ENCODE measurements at places on chromosomes 11 and 22.
A peak's percentile ranks its signal among the peaks of the same experiment; 100 is the strongest.

DNA sequence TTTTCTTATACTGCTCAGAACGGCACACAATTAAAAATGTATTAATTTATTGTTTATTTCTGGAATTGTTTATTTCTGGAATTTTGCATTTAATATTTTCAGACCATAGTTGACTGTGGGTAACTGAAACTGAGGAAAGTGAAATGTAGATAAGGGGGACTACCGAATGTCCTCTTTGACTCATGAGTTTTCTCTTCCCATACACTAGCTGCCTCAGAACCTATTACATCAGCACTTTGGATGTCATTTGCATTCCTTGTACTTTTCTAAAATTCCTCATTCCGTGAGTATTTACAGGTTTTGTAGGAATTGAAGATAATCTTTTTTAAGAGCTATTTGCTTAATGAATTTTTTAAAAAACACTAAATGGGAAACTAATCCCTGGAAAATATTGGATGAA, 29.8 kb downstream of the ZC3H12C start:
- peak; percentile 16 for DNase-seq

- no peak for DNase-seq
Observed at GRCh38 chr11:59263225-59263894, 50.6 kb upstream of the MPEG1 start.

- no peak for DNase-seq
Observed at GRCh38 chr11:1747753-1748635, 2.4 kb downstream of the IFITM10 start.

DNA sequence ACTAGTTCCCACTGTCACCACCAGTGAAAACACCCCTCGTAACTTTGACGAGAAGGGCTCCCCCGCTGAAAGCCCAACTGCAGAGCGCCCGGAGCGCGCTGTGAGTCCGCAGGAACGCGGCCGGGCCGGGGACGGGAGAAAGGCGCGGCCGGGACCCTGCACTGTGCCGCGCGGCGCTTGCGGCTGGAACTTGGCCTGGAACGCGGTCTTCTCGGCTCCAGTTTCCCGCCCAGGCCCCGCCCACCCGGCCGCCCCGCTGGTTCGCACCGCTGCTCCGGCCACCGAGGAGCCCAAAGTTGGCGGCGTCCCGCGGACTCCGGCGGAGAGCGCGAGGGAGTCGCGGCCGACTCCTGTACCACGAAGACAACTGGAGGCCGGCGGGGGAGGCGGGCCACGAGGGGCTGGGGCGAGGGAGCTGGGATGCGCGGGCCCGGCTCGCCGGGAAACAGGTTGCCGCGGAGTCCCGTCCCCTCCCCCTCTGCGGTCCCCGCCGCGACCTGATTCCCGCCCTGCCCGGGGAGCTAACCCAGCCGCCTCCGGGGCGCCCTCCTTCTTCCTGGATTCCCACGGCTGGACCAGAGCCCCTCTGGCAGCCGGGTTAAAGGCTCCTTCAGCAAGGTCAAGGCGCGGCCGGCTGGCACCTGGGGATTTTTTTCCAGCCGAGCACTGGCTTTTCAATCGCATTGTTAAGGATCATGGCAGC, 3.4 kb downstream of the TENM4 start:
- DNase-seq, result no peak

DNA sequence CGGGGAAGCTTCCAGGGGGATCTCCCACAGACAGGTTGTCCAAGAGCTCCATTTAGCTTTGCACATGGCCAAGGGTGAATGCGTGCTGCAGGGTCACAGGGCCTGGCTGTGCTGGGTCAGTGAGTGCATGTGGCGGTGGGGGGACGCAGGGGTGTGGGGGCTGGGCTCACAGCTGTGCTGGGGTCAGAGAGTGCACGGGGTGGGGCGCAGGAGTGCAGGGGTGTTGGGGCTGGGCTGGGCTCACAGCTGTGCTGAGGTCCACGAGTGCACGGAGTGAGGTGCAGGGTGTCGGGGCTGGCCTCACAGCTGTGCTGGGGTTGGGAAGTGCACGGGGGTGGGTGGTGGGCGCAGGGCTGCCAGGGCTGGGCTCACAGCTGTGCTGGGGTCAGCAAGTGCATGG, 557.7 kb downstream of the BRD1 start:
- DNase-seq, result no peak

DNA sequence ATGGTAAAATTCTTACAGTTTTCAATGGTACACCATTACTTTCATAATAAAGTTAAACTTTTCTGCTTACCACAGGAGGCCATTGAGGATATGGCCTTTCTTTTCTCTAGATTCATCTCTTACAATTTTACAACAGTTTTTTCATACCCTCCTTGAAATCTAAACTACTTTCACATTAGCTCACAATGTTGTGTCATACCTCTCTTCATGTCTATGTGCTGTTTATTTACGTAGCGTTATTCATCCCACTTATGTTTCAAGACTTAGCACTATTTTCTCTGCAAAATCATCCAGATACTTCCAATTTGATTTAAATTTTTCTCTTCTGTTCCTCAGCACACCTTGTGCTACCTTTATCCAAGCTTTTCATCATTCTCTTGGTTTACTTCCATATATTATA, 123.3 kb downstream of the METTL15 start:
- DNase-seq, result no peak

DNA sequence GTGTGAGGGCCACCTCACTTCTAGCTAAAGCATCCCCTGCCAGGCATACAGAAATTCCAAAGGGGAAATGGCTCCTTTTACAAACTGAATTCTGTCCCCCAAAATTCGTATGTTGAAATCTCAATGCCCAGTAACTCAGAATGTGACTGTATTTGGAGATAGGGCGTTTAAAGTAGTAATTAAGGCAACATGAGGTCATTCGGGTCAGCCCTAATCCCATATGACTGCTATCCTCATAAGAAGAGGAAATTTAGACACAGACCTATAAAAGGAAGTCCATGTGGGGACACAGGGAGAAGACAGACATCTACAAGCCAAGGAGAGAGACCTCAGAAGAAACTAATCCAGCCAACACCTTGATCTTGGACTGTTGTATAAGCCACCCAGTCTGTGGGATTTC, 119.1 kb downstream of the CHST1 start:
- no peak for DNase-seq

DNA sequence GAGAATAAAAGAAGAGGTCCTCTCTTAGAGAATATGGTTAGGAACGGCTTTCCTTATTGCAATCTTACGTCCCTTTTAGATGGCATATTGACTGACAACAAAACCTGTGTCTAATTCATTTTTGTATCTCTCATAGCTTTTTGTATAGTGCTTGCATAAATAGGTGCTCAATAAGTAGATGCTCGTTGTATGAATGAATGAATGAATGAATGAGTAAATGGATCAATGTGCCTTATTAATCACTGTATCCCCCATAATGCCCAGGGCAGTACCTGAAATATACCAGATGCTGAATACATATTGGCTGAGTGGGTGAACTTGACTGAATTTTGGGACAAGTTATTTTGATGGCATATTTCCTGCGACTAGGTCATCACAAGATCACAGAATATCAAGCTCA, 97.9 kb downstream of the SERGEF start:
- DNase-seq, result no peak

- no peak for DNase-seq
Observed at GRCh38 chr11:81033779-81034540, 1593.1 kb upstream of the TENM4 start.

- DNase-seq, result peak; percentile 91
Observed at GRCh38 chr11:67265633-67266448, 432 bp upstream of the GRK2 start.

- DNase-seq, result no peak
Observed at GRCh38 chr22:39825661-39826102, 67.9 kb downstream of the ENTHD1 start.

DNA sequence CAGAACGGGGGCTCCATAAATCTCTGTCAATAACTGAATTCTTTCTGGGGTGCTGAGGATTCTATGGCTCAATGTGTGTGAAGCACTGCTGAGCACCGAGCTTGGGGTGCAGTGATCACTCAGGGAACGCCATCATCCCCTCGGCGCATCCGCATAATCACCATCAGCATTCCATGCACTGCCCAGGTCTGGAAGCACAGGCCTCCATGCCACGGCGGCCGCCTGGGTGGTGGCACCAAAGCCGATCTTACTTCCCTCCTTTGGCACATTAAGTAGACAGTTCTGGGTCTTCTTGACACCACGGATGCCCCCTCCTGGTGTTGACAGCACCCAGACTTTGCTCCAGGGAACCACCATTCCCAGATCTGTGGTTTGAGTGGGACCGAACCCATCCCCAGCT, 15.6 kb downstream of the LTO1 start:
- no peak for DNase-seq

GRCh38 chr11:94746721-94747120, 21.4 kb upstream of the AMOTL1 start:
- no peak for DNase-seq

DNA sequence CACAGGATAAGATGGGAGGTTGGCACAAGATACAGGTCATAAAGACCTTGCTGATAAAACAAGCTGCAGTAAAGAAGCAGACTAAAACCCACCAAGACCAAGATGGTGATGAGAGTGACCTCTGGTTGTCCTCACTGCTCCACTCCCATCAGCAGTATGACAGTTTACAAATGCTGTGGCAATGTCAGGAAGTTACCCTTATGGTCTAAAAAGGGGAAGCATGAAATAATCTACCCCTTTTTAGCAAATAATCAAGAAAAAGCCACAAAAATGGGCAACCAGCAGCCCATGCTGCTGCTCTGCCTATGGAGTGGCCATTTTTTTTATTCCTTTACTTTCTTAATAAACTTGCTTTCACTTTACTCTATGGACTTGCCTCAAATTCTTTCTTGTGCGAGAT, 8.7 kb upstream of the PIWIL4 start:
- DNase-seq, result no peak

GRCh38 chr11:106087815-106088435, 10.5 kb downstream of the AASDHPPT start:
- no peak for DNase-seq

DNA sequence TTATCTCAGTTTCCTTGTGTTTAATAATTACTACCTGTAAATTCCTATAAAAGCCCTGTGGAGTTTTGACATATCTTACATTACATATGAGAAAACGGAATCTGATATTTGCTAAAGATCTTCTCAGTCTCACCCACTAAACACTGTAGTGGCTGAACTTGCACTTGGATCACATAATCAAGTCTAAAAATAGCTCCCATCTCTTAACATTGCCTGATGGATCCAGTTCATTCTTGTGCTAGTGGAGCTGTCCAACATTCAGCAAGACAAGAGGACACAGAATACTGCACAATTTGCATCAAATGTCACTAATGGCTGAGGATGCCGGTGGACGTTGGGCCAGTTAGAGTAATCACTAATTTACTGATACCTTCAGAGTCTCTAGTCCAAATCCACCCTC, 569.9 kb upstream of the ANO5 start:
- DNase-seq, result no peak

DNA sequence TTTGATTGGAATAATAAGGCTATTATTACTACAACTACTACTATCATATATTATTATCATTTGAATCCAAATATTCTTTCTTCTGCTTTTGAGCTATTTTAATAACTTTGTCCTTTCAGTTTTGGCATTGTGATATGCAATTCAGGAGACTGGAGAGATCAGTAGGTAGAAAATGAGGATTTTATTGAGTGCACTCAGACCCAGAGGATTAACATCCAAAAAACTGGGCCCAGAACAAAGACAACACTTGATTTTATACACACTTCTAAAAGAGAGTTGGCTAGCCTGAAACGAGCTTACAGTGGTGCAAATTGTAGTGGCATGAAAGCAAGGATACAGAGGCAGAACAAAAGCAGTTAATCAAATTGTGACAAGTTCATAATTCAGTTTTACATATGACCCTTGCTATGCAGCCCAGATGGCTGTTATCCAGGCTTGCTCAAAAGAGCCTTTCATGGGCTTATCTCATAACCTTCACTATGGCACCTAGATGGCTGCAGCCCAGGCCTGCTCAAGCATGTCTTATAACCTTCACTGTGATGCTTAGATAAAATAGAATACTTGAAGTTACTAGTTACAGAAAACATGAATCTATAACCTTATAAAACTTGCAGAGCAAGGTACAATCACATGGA, 796.3 kb upstream of the RAG2 start:
- DNase-seq, result no peak

- no peak for DNase-seq
Observed at GRCh38 chr22:49240472-49240871, 587.2 kb downstream of the BRD1 start.

- DNase-seq, result no peak
Observed at GRCh38 chr11:92861634-92862033, 107.8 kb upstream of the MTNR1B start.

GRCh38 chr11:118245936-118246562, 6.1 kb downstream of the MPZL3 start:
- DNase-seq, result no peak

DNA sequence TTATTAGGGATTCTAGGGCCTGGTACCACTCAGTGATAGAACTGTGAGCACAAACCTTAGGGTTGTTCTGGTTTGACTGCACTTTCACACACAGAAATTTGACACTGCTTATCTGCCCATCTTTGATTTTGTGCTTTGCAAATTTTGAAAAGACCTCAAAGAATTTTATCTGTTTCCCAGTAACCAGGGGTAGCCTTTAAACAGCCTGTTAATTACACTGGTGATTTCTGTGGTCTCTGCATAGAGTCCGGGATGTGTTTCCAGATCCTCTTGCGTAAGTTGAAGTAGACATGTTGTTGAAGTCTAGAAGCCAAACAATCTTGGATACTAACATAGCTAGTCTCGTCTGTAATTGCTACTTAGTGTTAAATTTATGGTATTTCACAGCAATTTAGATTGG, 75.3 kb downstream of the C22orf31 start:
- no peak for DNase-seq

GRCh38 chr22:25364281-25364680, 144.8 kb downstream of the CRYBB2 start:
- no peak for DNase-seq

DNA sequence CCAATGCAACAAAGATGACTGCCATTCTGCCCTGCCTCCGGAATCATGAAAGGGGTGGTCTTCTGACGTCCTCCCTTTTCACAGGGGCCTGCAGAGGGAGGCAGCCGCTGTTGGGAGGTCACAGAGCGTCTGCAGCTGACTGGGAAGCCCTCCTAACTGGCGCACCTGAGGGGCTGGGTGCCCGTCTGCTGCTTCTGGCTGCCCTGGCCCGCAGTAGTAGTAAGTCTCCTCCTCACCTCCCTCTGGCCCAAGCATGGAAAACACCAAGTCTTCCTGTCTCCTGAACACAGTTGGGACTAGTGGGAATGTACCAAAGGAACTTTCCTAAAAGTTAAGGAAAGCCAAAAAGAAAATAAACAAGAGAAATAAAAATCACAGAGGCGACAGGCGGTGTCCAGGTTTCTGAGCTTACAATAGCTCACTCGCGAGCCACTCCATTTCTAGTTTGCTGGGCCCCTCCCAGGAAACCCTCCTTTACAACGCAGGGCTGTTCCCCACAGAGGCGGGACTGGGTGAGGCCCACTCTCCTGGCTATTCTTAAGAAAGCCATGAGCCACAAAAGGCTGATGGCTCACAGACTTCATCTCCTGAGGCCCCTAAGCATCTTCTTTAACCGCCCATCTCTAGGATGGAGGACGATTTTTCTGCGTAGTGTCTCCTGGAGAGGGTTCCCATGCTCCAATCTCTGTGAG, 37.0 kb upstream of the CECR2 start:
- no peak for DNase-seq

- peak; percentile 60 for DNase-seq
Observed at GRCh38 chr11:109853156-109853776, 239.9 kb upstream of the ZC3H12C start.

All from K562 (cell line).